Urinary bladder (tissue), 4 donors: ENCODE measurements at places on chromosomes 5 and 9. TPM values are rescaled to one million over a fixed set of nuclear protein-coding genes. Genes with fewer than 3 reads are reported as not detected.

- DNase-seq = no peak
Measured at GRCh38 chr5:136563489-136563888, 198.1 kb upstream of the TRPC7 start.

- DNase-seq = no peak
Measured at GRCh38 chr5:431711-432050, 11.3 kb upstream of the EXOC3 start.

DNA sequence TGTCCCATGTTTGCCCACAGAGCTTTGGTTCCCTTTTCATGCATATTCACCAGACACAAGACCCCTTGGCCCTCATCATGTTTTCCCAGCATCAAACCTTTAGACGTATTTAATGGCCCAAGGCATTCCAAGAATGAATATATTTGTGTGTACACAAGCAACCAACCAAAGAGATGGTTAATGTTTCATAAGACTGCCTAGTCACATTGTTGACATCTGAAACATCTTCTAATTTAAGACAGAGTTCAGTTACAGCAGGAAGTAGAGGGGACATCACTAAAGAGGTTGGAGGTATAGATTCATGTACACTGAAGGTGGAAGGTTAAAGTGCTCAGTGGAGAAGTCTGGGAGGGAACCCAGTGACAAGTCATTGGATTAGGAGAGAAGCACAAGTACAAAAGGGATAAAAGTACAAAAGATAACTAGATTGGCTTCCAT lies 49.1 kb downstream of the SUSD1 start:
- no peak for DNase-seq

- no peak for DNase-seq
Measured at GRCh38 chr5:76544268-76544926, 78.8 kb downstream of the F2RL2 start.

GRCh38 chr9:121194730-121195129 lies 6.9 kb downstream of the RAB14 start:
- no peak for DNase-seq

DNA sequence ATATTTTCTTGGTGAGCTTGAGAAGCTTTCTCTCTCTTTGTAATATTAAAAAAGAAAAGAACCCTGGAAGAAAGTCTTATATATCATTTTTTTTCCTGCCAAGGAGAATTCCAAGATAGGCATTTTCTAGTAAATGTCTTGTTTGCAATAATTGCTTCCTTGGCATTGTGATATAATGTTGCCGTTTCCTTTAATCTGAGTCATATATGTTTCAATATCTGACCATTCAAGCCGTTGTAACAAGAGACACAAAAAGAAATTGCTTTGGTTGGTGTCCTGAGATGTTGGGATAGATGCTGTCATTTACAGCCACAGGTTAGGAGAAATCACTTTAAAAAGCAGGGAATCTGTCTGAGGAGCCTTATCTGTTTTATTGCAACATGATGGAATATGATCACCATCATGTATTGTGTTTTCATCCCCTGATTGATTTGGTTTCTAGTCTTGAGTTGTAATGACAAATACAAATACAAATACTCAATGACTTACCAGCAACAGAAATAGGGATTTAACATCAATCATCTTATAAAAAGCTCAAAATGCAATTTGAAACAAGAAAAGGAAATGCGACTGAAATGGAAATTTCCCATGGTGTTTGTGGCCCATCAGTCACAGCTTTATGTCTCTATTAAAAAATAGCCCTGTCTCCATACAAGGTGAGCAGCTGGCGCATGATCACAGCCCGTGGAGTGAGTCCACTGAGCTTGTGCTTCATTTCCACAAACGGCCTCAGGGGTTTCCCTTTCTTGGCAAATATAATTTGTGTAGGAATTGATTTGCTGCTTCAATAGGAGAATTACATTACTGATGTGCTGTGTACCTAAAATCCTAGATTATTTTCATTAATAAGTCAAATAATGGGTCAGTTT lies 250.1 kb upstream of the TRPC7 start:
- DNase-seq = no peak

DNA sequence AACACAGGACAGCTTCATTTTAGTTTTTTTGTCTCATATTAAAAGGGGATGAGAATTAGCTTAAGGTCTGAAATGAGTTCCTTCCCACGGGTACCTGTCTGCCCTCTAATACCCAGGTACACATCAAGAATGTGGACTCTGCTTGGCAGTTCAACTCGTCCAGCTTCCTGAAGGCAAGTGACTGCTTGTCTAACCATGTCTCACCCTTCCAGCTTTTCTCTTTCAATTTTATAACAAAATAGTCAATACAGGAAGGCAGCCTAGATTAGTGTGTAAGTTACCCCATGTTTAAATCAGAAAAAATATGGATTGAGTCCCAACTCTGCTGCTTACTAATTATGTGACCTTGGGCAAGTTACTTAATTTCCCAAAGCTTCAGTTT lies 50.5 kb upstream of the C5orf46 start:
- no peak for DNase-seq

- DNase-seq = no peak
Measured at GRCh38 chr9:36665921-36666431, 93.3 kb downstream of the MELK start.

DNA sequence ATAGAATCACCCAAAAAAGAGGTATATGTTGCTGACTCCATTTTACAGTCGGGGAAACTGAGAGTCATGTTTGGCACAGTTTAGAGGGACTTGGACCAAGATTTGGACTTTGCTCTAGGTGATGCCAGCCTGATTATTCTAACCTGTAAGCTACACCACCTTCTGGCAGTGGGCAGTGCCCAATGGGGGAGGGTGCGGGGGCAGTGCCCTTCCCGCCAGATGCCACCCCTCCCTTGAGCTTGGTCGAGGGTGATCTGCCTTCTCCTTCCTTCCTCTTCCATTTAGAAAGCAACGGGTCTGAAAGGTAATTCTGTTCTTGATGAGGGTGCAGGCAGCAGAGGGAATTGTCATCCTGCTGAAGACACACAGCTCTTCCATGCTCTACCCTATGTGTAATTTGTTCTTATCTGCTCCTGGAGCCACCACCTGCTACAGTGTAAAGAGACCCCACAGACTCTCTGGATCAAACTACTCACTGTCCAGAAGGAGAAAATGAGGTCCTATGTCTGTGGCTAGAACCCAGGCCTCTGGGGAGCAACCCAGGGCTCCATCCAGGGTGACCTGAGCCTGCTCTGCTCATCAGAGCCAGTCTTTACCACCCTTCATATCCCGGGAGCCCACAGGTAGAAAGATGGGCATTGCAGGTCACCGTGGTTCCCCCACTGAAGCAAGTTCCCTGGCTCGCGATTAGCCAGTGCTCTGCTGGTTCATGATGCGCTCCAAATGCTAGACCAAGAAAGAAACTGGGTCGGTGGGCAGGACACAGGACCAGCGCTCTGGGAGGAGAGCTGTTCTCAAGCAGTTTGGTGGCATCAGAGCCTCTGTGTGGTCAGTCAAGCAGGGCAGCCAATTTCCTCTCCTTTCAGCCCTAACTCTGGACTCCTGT lies 156.2 kb downstream of the RGS3 start:
- DNase-seq = no peak

DNA sequence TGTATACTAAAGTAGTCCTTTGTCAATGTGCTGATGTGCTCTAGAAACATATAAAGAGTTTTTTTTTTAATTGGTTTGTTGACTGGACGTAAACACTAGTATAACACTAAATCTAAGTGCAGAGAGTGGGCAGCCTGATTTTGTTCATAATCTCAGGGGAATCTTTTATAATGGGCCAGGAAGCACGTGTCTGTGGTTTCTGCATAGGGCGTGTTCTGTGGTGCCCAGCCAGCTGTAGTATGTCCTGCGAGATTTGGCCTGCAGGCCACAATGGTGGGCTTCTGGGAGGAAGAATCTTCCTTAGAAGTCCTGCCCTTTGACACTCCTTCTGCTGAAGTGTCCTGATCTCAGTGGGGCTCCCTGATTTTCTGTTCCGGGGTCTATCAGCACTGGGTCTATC lies 49.0 kb upstream of the DHFR start:
- no peak for DNase-seq

DNA sequence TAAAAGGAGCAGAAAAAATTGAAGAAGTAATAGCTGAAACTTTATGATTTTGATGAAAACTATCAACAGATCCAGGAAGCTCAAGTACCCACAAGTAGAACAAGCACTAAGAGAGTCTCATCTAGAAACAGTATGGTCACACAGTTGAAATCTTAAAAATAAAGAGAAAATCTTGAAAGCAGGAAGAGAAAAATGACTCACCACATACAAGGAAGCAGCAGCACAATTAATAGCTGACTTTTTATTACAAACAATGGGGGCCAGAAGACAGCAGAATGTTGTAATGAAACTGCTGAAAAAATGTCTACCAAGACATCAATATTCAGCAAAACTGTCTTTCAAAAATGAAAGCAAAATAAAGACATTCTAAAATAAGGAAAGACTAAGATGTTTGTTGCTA lies 1108.3 kb upstream of the DMAC1 start:
- DNase-seq = no peak

DNA sequence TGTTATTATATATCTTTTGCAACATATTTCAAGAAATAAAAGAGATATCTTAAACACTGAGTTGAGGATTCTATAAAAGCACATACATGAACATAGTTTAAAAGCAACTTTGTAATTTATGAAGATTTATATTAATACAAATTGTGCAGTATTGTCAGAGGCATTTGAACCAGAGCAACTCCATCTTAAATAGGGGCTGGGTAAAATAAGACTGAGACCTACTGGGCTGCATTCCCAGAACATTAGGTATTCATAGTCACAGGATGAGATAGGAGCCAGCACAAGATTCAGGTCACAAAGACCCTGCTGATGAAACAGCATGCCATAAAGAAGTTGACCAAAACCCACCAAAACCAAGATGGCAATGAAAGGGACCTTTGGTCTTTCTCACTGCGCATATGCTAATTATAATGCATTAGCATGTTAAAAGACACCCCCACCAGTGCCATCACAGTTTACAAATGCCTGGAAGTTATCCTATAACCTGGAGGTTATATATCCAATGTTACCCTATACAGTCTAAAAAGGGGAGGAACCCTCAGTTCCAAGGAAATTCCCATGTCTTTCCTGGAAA lies 320.2 kb downstream of the FAM170A start:
- no peak for DNase-seq

DNA sequence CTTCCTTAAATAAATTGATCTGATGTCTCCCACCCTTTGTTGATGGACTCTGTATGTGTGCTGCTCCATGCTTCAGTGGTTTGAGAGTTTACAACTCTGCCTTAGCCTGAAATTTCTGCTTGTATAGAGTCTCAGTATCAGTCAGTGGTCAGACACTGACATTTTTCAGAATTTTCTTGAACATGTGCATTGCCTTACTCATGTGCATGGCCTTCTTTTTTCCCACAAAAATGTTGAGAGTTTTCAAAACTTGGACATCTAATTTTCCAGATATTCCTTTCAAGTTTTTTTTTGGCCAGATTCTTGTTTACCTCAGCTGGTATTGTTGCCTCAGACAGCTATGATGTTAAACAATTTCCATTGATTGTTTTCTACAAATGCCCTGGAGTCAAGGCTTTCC lies 427.1 kb upstream of the CHD1 start:
- no peak for DNase-seq

DNA sequence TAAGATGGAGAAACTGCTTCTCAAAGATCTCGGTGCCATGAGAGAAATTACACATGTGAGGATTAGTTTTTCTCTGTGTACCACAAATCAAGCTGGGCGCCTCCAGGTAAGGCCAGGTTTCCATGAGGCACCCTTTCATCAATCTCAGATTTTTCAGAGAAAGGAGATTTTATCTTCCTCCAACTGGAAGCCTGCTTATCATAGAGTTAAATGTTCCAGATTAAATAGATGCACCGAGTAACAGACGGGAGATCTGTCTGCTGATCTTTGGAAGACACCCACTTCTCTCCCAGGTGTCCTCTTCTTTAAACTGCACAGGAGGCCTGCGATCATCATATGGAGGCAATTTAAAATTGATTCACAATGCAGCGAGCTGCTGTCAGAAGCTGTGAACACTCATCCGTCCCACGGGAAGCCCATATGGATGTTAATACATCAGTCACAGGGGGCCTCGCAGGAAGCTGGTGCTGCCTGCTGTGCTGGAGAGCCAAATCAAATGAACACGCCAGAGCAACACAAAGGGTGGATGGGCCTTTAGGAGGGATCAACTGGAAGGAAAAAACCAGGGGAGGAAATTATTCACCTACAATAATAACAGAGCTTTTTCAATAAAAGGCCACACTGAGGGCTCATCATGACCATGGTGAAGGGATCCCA lies 93.3 kb downstream of the TLE1 start:
- DNase-seq = no peak

DNA sequence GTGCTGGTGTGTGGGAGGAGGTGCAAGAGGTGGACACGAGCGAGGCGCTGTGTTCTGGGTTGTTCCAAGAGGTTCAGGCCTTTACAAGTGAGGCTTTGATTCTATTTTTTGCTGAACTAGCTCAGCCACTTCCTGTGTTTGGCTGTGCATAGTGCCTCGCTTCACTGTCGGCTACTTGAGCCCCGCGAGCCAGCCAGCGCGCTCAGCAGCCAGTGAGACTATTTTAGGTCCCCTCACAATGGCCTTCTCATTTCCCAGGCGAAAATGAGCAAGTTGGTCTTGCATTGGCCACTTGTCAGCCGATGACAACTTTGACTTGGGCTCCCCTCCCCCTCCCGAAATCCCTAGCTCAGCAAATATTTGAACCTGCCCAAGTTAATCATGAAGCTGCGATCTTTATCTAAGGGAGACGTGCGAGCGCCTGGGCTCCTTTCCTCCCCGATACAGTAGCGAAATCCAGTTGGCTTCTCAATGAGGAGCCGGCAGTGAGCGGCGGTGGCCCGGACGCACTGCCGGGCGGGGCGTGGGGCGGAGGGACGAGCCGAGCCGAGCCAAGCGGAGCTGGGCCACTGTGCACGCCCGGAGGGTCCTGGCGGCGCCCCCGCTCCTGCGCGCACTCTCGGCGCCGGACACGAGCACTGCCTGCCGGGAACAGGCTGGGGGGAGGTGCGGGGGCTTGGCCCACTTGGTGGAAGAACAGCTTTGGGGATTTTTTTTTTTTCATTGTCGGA lies 72.6 kb downstream of the PIK3R1 start:
- DNase-seq = peak; percentile 75

Gene AGXT2
- not detected for total RNA-seq

Gene MEIKIN
- not detected for total RNA-seq

Gene FOXI1
- not detected for total RNA-seq

Gene PRLR
- total RNA-seq = 9.7 TPM

Gene IL5
- not detected for total RNA-seq

Gene INSL4
- not detected for total RNA-seq

Gene SOX30
- total RNA-seq = not detected

Gene FGFR4
- 7.2 TPM for total RNA-seq

Gene ZNF300
- total RNA-seq = 21.3 TPM

Gene CEP120
- 39.5 TPM for total RNA-seq
